ENCODE measurements at places on chromosomes 5 and 9. TPM values are rescaled to one million over a fixed set of nuclear protein-coding genes. Genes with fewer than 3 reads are reported as not detected.

SLC6A3 gene
- total RNA-seq: 0.19 TPM

OR13C5 gene
- not detected for total RNA-seq

MLLT3 gene
- total RNA-seq: 44.2 TPM

DNA sequence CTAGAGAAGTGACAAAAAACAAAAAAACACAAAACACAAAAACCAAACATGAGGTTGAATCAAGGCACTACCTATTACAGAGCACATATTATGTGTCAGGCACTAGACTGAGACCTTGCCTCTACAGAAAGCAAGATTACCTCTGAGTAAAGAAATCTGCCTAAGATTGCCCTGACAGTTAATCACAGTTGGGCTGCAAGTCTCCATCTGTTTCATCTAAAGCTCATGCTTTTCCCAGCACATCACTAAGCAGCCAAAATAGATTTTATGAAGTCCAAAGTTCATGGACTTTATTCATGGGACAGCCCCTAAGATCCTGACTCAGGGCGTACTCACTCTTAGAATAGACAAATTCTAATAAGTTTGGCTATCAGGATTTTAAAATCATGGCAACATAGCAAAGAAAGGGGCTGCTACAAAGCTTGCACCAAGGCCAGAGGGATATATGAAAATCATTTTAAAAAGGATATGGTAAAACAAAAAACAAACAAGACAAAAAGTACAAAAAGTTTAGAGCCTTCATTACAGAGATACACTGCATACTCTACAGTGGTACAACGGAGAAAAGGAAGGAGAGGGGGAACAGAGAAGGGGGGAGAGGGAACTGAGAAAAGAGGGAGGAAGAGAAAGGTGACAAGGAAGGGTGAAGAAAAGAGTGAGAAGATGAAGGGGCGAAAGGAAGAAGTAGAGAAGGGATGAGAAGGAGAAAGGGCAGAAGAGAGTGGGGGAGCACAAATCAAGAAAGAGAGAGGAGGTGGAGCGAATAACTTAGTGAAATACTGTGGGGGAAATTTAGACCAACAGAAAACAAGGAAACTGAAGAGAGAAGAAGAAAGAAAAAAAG, 58.2 kb downstream of the RICTOR start:
- peak overlapping the region; percentile 40 for H3K27ac ChIP-seq

DNA sequence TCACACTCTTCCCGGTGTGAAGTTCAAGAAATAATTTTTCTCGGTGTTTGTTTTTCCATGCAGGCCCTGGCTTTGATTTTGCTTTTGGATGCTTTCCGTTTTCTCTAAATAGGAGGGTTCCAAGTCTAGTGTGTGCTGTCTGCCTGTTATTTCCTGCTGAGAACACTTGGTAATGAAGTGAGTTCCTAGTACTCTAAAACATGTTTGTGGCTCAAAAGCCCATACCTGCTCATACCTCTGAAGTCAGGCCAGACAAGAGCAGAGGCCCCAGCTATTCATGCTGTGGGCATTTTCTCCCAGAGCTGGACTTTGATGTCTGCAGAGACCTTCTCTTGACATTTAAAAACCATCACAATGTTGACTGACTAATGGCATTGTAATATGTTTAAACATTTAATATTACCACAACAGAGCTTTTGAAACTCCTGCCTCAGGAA, 211.2 kb downstream of the GOLPH3 start:
- no peaks in the 10 kb centered on the region for H3K36me3 ChIP-seq
- H3K4me3 ChIP-seq: peak overlapping the region; percentile 8
- no peak overlapping the region for H3K27ac ChIP-seq
- peaks cover 20% of the 10 kb centered on the region for H3K4me1 ChIP-seq
- DNase-seq: no peak

CTXN3 gene
- total RNA-seq: not detected

DNA sequence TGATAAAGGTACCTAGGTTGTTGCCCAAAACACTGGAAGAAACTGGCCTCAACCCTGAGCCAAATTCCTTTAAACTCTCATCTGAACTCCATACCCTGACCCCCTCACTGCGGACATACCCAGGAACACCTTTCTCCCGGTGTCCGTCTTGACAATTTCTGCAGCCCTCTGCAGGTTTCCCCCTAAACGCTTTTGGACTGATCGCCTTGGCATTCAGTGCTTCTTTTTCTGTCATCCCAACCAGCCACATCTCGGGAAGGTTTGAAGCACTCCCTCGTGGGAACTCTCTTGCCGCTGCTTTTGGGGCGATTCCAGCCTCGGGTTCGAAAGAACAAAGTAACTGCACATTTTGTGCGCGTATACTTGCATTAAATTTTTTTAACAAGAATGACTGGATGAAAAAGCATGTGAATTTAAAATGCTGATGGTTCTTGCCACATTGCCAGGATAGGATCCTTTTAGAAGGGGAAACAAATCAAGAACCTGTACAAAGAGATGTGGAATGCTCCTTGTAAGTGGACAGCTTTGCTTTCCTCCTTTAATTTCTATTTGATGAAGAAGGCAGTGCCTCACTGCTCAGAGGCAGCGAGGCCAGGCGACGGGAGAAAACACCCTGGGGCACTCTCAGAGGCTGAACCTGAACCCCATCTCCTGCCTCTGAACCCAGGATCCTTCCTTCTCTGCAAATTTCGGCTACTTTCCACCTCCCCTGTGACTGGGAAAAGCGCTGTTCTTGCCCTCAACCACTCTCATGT, 615 bp downstream of the PSMD5 start:
- H3K27ac ChIP-seq: peak overlapping the region; percentile 91
- no peaks in the 10 kb centered on the region for H3K27me3 ChIP-seq
- peaks cover 36% of the 10 kb centered on the region for H3K36me3 ChIP-seq
- H3K4me3 ChIP-seq: peak overlapping the region; percentile 96
- H3K4me1 ChIP-seq: peaks cover 24% of the 10 kb centered on the region
- no peak for DNase-seq

- H3K4me1 ChIP-seq: no peaks in the 10 kb centered on the region
- H3K4me3 ChIP-seq: no peak overlapping the region
- no peak for DNase-seq
- H3K36me3 ChIP-seq: no peaks in the 10 kb centered on the region
- H3K27me3 ChIP-seq: peaks cover 51% of the 10 kb centered on the region
Observed at GRCh38 chr9:32581512-32582143, 8.7 kb upstream of the NDUFB6 start.

MRPS30 gene
- total RNA-seq: 50.1 TPM

OR1K1 gene
- not detected for total RNA-seq

GRCh38 chr9:89872913-89873707, 268.3 kb downstream of the GADD45G start:
- H3K27ac ChIP-seq: no peak overlapping the region
- H3K27me3 ChIP-seq: no peaks in the 10 kb centered on the region
- H3K4me3 ChIP-seq: no peak overlapping the region

PAX5 gene
- not detected for total RNA-seq

DNA sequence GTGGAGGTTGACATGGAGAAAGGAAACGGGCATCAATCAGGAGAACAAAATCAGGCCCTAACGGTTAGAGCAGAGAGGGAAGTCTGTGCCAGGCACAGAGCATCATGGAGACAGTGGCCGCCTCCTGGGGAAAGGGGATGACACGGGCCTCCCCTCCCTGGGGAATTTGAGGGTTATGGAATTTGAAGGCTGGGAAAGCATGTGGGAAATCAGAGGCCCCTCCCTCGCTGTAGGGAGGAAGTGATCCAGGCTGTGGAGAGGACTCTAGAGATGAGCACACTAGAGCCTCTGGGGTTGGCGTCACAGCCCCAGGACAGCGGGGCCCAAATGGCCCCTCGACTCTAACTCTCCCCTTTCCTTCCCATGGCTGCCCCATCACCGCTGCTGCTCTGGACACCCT, 36.7 kb downstream of the PROP1 start:
- DNase-seq: no peak
- H3K4me3 ChIP-seq: no peak overlapping the region

GRCh38 chr9:79684711-79685575, 113.2 kb downstream of the TLE4 start:
- peaks cover 55% of the 10 kb centered on the region for H3K4me1 ChIP-seq
- no peak overlapping the region for H3K27ac ChIP-seq
- H3K4me3 ChIP-seq: no peak overlapping the region
- peaks cover 37% of the 10 kb centered on the region for H3K36me3 ChIP-seq
- no peaks in the 10 kb centered on the region for H3K27me3 ChIP-seq

GRCh38 chr9:130017076-130017475, 25.9 kb downstream of the FNBP1 start:
- H3K27me3 ChIP-seq: no peaks in the 10 kb centered on the region
- no peaks in the 10 kb centered on the region for H3K4me1 ChIP-seq
- H3K36me3 ChIP-seq: peaks cover 7% of the 10 kb centered on the region
- H3K27ac ChIP-seq: no peak overlapping the region
- no peak overlapping the region for H3K4me3 ChIP-seq

MLANA gene
- 12.1 TPM for total RNA-seq

GRCh38 chr9:92245005-92245797, 48.3 kb downstream of the IARS1 start:
- H3K4me3 ChIP-seq: no peak overlapping the region
- no peaks in the 10 kb centered on the region for H3K4me1 ChIP-seq
- H3K27ac ChIP-seq: no peak overlapping the region
- DNase-seq: no peak
- H3K27me3 ChIP-seq: no peaks in the 10 kb centered on the region
- H3K36me3 ChIP-seq: peaks cover 54% of the 10 kb centered on the region

DNA sequence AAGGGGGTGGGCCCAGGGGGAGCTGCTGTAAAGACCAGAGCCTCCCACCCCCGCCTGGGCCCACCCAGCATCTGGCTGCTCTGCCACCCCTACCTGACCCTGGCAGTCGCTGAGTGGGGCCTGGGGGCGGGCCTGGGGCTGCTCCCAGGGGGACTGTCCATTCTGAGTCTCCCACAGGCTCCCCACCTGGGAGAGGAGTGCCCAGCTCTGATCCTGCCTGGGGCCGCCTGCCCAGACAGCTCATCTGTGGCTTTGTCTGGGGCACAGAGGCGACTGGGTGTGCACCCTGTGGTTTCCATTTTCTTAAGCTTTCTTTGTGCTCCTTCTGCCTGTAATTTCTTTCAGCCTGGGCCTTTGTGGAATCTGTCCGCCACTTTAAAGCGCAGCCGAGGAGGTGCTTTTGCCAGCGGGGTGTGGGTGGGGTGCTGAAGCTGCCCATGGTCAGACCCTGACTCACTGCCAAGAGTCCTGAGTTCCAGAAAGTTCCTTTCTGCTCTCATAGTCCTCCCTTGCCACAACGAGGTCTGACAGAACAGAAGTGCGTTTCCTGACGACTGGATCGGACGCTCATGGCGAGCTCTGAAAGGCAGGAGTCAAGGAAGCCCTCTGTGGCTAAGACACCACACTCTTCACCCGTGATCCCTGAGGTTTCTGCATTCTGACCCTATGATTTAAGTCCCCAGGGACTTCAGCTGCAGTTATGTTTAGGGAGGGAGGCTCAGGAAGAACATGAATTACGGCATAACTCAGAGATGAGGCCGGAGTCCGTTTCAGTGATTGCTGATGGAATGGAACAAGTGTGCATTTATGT, 225.0 kb downstream of the FANCC start:
- H3K4me1 ChIP-seq: peaks cover 71% of the 10 kb centered on the region
- H3K27me3 ChIP-seq: no peaks in the 10 kb centered on the region
- H3K4me3 ChIP-seq: peak overlapping the region; percentile 20

DNA sequence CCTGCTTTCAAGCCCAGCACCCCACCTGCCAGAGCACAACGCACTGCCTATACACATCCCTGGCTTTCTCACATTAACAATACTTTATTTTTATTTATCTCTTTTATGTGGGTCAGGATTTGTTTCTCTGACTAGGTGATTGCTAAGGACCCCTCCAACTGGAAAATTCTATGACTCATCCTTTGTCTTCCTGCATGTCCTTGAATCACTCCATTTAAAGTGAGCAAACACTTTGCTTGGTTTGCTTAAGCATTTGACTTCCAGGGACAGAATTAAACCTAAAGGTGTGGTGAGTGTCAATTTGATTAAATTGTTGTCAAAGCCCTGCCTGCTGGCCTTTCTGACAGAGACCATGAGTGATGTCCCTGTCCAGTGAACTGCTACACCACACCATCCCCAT, 536.5 kb upstream of the BRINP1 start:
- no peaks in the 10 kb centered on the region for H3K4me1 ChIP-seq
- H3K27ac ChIP-seq: no peak overlapping the region
- H3K36me3 ChIP-seq: no peaks in the 10 kb centered on the region

All from type B pancreatic cell (in vitro differentiated cells).